HCEC 1CT (cell line): ENCODE measurements at places on chromosomes 3 and 15.

DNA sequence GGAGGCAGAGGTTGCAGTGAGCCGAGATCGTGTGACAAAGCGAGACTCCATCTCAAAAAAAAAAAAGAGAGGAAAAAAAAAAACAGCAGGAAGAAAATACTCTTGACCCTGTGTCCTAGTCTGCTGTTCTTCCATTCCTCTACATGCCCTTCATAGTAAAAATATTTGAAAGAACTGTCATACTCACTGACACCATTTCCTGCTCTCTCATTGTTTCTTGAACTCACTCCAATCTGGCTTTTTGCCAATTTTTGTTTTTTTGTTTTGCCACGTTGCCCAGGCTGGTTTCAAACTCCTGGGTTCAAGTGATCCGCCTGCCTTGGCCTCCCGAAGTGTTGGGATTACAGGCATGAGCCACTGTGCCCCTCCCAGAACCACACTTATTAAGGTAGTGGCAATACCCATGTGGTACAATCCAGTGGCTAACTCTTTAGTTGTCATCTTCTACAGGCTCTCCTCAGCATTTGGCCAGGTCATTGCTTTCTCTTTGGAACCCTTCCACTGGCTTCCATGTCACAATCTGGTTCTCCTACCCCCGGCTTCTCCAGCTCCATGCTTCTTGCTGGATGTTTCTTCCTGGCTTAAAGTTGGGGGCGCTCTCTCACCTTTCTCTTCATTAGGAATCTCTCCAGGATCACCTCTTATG, 238.2 kb upstream of the C2CD4B start:
- DNase-seq = peak; percentile 89

GRCh38 chr3:76646921-76647562, 392.9 kb upstream of the ROBO2 start:
- no peak for DNase-seq

GRCh38 chr3:149417174-149417573, 39.7 kb upstream of the TM4SF1 start:
- no peak for DNase-seq

- DNase-seq = peak; percentile 2
Observed at GRCh38 chr3:109943181-109943580, 605.8 kb upstream of the DPPA4 start.

GRCh38 chr3:140748903-140749302, 71.0 kb downstream of the TRIM42 start:
- no peak for DNase-seq

GRCh38 chr3:53534676-53535400, 40.4 kb downstream of the CACNA1D start:
- no peak for DNase-seq

GRCh38 chr3:131988209-131988608, 46.6 kb downstream of the CPNE4 start:
- DNase-seq = no peak

DNA sequence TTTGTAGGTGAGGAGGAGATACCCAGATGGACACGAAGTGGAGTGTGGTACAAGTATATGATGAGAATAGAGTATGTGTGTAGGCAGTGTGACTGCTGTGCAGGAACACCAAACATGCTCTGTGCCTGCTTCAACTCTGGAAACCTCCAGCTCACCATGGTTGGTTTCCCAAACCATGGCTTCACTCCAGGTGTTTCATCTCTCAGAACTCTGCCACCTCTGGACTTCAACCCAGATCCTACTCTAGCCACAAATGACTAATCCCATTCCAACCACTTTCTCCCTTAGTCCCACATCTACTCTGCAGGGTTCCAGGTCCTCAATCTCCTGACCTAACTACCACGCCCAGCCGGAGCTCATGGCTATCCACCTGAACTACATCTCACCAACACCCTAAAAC, 102.1 kb downstream of the RYK start:
- no peak for DNase-seq

- DNase-seq = no peak
Observed at GRCh38 chr3:50550079-50550736, 17.3 kb downstream of the C3orf18 start.
